NCI-H446 treated with DMSO at 0.1 percent for 48 hours (cell line): ENCODE measurements at places on chromosomes 4 and X.

GRCh38 chr4:17721496-17722355, 59.7 kb downstream of the FAM184B start:
- no peak for DNase-seq

DNA sequence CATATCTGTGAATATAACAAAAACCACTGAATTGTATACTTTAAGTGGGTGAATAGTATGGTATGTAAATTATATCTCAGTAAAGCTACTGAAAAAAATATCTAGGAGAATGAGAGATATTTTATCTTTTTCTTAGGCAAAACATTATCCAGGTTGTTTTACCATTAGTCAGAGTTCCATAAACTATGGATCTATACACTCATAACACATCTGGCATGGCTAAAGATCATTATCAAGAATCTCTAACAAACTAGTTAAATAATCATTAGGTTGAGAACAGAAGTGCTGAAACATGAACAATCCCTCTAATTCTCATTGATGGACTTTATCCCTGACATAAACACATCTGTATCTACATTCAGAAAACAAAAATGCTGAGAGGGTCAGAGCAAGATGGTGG, 15.6 kb downstream of the MED14 start:
- no peak for DNase-seq

DNA sequence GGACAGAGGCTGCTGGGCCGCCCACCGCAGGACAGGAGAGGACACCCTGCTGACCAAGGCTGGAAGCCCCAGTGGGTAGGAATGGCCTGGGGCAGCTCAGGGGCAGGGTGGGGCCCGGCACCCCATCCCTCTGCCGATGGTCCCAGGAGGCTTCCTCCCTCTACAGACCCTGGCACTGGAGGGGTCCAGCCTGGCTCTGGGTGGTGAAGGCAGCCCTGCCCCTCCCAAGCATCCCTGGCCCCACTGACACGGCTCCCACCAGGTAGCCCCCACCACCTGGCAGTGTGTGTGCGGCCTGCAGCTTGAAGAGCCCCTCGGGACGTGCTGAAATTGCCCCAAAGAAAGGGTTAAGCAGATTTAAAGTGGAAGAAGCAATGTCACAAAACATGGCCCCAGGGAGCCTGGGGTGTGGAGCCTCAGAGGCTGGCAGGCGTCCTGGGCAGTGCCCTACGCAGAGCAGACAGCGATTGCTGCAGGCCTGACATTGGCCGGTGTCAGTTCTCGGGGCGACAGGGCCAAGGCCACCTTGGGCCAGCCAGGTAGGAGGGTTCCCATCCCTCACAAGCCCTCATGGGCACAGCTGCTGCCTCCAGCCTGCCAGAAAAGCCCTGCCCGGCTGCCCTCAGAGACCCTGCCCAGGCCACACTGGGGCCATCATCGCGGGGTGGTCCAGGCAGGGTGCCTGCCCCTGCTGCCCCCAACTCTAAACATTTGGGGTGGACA, 80.5 kb downstream of the FAM53A start:
- DNase-seq: no peak

- no peak for DNase-seq
Observed at GRCh38 chr4:183082053-183082452, 17.0 kb upstream of the WWC2 start.

DNA sequence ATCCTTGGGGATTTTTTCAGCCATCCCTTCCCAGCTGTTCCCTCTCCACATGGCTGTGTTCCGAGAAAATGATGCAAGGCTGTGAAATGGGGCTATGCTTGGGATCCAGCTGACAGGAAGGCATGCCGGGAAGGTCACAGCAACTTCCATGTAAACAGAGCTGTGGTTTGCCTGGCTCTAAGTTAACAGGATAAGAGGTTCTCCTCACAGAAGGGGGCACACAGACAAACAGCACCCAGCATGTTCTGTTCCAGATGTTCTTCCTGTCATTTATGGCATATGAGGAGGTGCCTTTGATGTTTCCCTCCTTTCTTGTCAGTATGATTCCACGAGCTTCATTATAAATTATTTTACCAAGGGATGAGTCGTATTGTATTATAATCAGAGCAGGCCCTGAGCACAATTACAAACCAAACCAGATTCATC, 220.7 kb downstream of the ANTXR2 start:
- DNase-seq: no peak

DNA sequence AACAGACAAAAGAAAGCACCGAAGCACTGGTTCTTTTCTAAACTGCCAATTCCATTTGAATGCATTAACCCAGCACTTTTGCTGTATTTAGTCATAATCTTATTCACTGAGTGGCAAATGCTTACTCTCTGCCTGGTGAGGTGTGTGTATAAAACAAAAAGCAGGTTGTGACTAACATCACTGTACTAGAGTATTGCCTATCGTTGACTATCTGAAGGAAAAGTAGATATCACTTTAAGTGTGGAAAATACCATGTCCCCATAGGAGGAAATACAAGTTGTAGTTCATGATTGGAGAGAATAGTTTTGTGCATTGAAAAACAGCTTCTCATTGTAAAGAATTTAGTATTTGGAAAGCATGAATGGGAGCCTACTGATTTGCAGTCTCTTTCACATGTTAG, 2.7 kb downstream of the PDLIM5 start:
- no peak for DNase-seq

GRCh38 chr4:52987392-52988056, 125.4 kb downstream of the RASL11B start:
- no peak for DNase-seq
